Endothelial cell of umbilical vein (primary cell): ENCODE measurements at places on chromosomes 12 and 14. TPM values are rescaled to one million over a fixed set of nuclear protein-coding genes. Genes with fewer than 3 reads are reported as not detected.
A peak's percentile ranks its signal among the peaks of the same experiment; 100 is the strongest.

DNA sequence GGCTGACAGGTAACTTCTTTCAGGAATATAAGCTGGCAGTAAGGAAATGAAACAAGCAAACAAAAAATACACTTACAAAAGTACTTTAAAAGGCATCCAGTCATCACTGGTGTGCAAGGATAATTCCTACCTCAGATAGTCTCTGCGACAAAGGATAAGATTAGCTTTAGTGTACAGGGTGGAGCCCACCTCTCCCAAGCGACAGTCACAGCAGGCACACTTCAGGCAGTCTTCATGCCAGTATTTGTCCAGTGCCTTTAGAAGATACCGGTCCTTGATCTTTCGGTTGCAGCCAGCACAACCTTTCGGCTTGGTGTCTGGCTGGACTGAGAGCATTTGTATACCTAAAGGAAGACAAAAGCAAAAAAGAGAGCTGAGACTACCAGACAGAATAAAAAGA lies 5.4 kb downstream of the LMO3 start:
- no peak for DNase-seq
- H3K27ac ChIP-seq: no peak overlapping the region
- H3K4me1 ChIP-seq: no peaks in the 10 kb centered on the region
- no peaks in the 10 kb centered on the region for H3K36me3 ChIP-seq
- H3K4me3 ChIP-seq: no peak overlapping the region
- H3K27me3 ChIP-seq: peaks cover 13% of the 10 kb centered on the region

DNA sequence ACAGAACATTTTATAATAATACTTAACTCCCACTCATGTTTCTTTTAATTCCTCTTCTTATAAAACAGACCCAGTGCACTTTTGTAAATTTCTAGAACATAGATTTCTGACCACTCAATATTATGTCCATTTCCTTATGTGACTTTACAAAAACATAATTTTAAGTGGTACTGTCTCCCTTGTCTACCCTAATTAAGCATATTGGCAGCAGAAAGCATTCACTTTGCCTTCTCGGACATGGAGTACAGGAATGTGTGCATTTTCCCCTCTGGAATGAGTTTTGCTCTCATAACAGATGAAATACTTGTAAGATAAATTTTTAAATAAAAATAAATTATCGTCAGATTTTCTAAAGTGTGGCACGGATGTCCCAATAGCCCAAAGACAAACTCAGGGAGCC lies 129.5 kb upstream of the MDM1 start:
- no peaks in the 10 kb centered on the region for H3K4me1 ChIP-seq
- H3K36me3 ChIP-seq: no peaks in the 10 kb centered on the region
- no peak for DNase-seq
- no peak overlapping the region for H3K27ac ChIP-seq
- no peak overlapping the region for H3K4me3 ChIP-seq

- DNase-seq: peak; percentile 25
- H3K27ac ChIP-seq: peak overlapping the region; percentile 90
- no peaks in the 10 kb centered on the region for H3K36me3 ChIP-seq
- H3K4me3 ChIP-seq: no peak overlapping the region
- peaks cover 30% of the 10 kb centered on the region for H3K4me1 ChIP-seq
These were observed 304.1 kb downstream of the EGLN3 start for GRCh38 chr14:33646692-33647260.

- no peaks in the 10 kb centered on the region for H3K36me3 ChIP-seq
- DNase-seq: no peak
- H3K4me1 ChIP-seq: no peaks in the 10 kb centered on the region
- peaks cover 7% of the 10 kb centered on the region for H3K27me3 ChIP-seq
- no peak overlapping the region for H3K27ac ChIP-seq
These were observed 225.3 kb upstream of the PELI2 start for GRCh38 chr14:55892906-55893305.

- DNase-seq: no peak
- no peaks in the 10 kb centered on the region for H3K36me3 ChIP-seq
- H3K27ac ChIP-seq: no peak overlapping the region
- H3K27me3 ChIP-seq: no peaks in the 10 kb centered on the region
- no peaks in the 10 kb centered on the region for H3K4me1 ChIP-seq
These were observed 108.6 kb downstream of the VRK1 start for GRCh38 chr14:96905825-96906224.

DNA sequence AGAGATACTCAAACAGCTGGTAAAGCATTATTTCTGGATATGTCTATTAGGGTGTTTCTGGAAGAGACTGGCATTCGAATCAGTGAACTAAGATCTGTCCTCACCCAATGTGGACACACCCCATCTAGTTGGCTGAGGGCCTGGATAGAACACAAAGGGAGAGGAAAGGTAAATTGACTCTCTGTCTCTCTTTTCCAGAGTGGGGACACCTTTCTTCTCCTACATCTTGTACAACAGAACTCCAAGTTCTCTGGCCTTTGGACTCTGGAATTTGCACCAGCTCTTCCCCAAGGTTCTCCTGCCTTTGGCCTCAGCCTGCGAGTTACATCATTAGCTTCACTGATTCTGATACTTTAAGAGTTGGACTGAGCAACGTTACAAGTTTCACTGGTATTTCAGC lies 1253.9 kb downstream of the SLC16A7 start:
- H3K27me3 ChIP-seq: no peaks in the 10 kb centered on the region
- no peaks in the 10 kb centered on the region for H3K4me1 ChIP-seq
- DNase-seq: no peak
- no peaks in the 10 kb centered on the region for H3K36me3 ChIP-seq
- H3K27ac ChIP-seq: no peak overlapping the region
- H3K4me3 ChIP-seq: no peak overlapping the region

RSRC2 gene
- total RNA-seq: 78.0 and 81.1 TPM in 2 replicates
